ENCODE measurements at places on chromosomes 11 and 22.

- DNase-seq = no peak
Measured at GRCh38 chr11:118842369-118842768, 41.3 kb upstream of the CXCR5 start.

GRCh38 chr22:43849731-43850130 is 12.6 kb downstream of the SULT4A1 start:
- no peak for DNase-seq

DNA sequence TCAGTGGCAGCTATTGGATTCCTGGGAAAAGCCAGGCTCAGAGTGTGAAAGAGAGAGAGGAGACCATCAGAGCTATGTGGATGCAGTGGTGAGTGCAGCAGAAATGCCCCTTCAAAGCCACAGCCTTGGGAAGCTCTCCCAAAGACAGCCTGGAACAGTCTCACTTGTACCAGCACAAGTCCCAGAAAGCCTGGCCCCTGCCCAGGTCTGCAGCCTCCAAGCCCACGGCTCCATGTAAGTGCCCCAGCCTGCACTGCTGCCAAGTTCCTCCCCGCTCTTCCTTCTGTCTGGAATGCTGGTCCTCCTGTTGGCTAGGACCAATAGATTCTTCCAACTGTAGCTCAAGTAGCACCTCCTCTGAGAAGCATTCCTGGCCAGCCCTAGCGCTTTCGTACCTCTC is 539.7 kb downstream of the MIAT start:
- DNase-seq = no peak

- DNase-seq = no peak
Measured at GRCh38 chr22:40463683-40464082, 93.3 kb downstream of the SGSM3 start.

All from kidney capillary endothelial cell (primary cell).